Activated CD4-positive, alpha-beta T cell treated with anti-CD3 and anti-CD28 coated beads, Interleukin-10, Interleukin-2, amounts not matched to agents 100 ng/mL and 50 ng/mL, durations not matched to agents 16 hours and 8 hours (primary cell): ENCODE measurements at places on chromosomes 16 and 17.
A peak's percentile ranks its signal among the peaks of the same experiment; 100 is the strongest.

GRCh38 chr16:52976539-52977167, 76.0 kb downstream of the CHD9NB start:
- peak; percentile 6 for DNase-seq

- DNase-seq: no peak
These were observed 173.1 kb downstream of the SEC14L1 start for GRCh38 chr17:77313831-77314230.

DNA sequence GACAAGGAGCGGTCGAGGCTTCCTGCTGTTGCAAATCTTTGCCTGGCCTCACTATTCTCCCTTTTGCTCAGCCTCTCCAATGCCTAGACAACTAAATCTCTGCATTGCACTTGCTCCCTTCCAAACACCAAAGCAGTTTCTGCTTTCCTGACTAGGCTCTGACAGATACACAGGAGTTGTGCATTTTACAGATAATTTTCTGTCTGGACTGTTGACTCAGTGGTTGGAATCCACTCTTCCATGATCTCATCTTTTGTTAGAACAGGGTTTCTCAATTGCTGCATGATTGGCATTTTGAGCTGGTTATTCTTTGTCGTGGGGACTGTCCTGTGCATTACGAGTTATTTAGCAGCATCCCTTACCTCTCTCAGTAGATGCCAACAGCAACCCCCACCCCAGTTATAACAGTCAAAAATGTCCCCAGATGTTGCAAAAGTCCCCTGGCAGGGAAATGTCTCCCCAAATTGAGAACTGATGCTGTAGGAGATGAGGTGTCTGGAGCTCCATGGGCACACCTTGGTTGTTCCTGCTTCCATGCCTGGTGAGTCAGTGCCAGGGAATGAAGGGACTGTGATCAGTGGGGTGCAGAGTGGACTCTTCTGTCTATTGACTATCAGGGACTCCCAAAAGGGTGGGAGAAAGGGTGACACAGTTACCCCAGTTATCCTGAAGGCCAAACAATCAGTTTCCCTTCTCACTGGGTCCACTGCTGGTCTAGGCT, 557.4 kb upstream of the PSMD7 start:
- DNase-seq: no peak

DNA sequence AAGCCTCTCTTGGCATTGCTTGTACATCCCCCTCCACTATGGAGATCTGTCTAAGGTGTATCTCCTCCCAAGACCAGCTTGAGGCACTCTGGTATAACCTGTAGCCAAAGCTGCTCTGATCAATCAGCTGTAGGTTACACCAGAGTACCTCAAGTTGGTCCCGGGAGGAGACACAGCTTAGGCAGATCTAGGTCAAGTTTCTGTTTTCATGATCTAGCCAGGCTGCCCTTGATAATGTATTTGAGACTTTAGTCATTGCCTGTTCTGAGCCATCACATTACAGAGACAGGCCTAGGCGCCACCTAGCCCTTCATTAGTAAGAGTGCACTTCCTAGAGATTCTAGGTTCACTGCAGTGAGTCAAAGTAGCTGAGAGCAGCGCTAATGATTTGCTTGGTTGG, 31.4 kb downstream of the ASGR1 start:
- DNase-seq: peak; percentile 41

DNA sequence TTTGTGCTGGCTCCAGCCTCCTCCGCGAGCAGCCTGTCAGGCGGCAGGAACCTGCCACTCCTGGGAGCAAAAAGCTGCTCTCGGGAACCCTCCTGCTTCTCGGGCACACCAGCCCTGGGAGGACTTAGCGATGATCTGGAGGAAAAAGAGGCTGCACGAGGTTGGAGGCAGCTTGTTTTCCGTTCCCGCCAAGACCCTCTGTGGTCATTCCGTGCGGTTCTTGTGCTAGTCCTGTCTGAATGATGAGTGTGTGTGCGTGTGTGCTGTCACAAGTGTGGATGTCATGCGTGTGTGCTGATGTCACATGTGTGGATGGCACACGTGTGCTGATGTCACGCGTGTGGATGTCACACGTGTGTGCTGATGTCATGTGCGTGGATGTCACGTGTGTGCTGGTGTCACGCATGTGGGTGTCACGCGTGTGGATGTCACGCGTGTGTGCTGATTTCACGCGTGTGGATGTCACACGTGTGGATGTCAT, 150.0 kb downstream of the NPIPB11 start:
- DNase-seq: no peak

DNA sequence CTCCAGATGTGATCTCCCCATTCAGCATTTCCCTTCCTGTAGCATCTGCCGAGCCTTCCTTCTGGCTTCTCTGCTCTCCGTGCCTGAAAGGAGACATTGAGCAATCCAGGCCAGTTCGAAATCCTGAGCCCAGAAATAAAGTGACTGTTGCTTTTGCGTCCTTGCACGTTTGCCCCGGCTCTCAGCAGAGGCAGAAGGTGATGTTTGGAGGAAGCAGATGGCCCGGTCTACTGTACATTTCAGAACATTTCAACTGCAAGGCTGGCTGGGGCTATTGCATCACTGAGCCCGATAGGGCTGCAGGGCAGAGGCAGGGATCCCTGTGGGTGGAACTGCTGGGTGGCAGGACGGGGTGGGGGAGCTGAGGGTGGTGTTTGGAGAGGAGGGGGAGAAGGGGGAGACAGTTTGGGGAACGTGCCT, 29.4 kb downstream of the IRF8 start:
- no peak for DNase-seq

GRCh38 chr17:56979091-56979480, 1.2 kb downstream of the SCPEP1 start:
- peak; percentile 24 for DNase-seq
